ENCODE measurements at places on chromosomes 1 and 21.

GRCh38 chr21:46100020-46100419 is 2.1 kb downstream of the COL6A2 start:
- no peak for DNase-seq

DNA sequence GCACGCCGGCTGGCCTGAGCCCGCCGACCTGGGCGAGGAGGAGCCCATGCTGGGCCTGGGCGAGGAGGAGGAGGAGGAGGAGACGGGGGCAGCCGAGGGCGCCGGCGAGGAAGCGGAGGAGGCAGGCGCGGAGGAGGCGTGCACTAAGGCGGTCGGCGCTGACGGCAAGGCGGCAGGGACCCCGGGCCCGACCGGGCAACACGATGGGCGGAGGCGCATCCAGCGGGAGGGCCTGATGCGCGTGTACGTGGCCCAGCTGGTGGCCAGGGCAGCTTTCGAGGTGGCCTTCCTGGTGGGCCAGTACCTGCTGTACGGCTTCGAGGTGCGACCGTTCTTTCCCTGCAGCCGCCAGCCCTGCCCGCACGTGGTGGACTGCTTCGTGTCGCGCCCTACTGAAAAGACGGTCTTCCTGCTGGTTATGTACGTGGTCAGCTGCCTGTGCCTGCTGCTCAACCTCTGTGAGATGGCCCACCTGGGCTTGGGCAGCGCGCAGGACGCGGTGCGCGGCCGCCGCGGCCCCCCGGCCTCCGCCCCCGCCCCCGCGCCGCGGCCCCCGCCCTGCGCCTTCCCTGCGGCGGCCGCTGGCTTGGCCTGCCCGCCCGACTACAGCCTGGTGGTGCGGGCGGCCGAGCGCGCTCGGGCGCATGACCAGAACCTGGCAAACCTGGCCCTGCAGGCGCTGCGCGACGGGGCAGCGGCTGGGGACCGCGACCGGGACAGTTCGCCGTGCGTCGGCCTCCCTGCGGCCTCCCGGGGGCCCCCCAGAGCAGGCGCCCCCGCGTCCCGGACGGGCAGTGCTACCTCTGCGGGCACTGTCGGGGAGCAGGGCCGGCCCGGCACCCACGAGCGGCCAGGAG is 7.2 kb upstream of the IBA57 start:
- no peak for DNase-seq

GRCh38 chr1:94094469-94095111 is 26.4 kb downstream of the ABCA4 start:
- no peak for DNase-seq

DNA sequence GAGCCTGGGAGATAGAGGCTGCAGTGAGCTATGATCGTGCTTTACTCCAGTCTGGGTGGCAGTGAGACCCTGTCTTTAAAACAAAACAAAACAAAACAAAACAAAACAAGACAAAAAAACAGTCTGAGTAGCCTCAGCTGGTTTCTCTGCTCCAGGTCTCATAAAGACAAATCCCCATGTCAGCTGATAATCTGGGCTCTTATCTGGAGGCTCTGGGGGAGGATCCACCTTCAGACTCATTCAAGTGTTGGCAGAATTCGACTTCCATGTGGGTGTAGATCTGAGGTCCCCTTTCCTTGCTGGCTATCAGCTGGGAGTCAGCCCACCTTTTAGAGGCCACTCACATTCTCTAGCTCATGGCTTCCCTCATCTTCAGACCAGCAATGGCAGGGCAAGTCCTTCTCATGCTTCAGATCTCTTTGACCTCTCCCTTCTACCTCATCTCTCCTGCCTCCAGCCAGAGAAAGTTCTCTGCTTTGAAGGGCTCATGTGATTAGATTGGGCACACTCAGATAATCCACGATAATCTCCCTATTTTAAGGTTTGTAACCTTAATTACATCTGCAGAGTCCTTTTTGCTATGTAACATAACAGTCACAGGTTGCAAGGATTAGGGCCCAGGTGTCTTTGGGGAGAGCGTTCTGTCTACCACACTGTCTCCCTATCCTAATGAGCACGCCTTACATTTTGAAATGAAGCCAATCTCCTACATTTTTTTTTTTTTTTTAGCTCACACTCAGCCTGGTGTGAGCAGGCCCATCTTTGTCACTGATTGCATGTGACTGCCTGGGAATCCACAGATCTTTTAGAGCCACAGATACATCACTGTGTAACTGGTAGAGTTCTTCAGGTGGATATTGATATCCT is 7.5 kb upstream of the PYCR2 start:
- DNase-seq = no peak

- no peak for DNase-seq
These were observed 11.8 kb downstream of the SEC16B start for GRCh38 chr1:177958092-177958491.

- DNase-seq = no peak
These were observed 6.3 kb downstream of the CELF3 start for GRCh38 chr1:151710187-151710840.

GRCh38 chr1:5373281-5373680 is 618.9 kb downstream of the NPHP4 start:
- DNase-seq = no peak

DNA sequence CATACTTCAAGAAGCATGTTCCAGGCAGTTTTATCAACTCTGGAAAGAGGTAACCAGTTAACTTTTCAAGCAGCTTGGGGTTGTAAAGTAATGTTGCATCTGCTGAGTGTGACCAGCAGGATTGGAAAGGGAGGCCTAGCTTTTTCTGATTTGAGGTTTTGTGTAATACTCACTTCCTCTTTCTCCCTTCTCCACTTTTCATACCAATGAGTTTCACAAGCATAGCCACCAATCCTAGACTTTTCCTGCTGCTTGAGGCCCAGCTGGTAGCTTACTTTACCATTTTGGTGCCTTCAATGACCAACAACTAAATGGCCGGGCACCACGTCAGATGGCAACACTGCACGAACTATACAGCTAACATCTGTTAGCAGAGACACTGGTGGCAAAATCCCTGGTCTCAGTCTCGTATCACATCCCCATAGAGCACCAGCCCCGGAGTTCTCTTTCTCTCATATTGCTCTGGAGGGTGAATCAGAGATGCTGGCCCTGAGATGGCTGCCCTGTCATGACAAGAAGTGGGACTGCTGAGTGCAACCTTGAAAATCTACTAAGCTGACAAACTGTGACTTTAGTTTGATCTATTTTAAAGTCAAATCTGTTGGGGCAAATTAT is 14.8 kb upstream of the GPR88 start:
- DNase-seq = no peak

- no peak for DNase-seq
These were observed 17.9 kb downstream of the SLC9A1 start for GRCh38 chr1:27136998-27137542.

- no peak for DNase-seq
These were observed at the start of gene FHAD1 for GRCh38 chr1:15246960-15247614. TSS of gene FHAD1 (plus strand) at chr1:15247223. CDS start at chr1:15251785, 4,562 bp downstream.

DNA sequence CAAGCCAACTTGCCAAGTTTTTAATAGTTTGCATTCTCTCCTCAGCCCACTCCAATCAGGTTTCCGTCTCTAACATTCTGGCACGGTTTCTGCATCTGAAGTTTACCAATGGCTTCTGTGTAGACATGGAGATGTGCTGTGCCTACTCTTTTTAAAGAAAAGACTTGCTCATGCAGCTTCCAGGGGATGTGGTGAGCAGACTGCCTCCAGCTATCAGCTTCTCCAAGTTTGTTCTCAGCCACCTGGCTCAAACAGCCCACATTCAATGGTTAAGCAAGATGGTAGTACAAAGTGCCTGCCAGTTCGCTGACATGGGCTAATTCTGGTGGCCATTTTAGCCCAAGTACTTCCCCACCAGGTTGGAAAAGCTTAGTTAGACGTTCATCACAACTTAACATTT is 465.3 kb downstream of the NEGR1 start:
- DNase-seq = no peak

- DNase-seq = no peak
These were observed 155.6 kb upstream of the CSF3R start for GRCh38 chr1:36638268-36638667.

GRCh38 chr1:147084273-147085096 is 87.8 kb downstream of the PRKAB2 start:
- no peak for DNase-seq

- DNase-seq = no peak
These were observed 78.1 kb upstream of the DNAH14 start for GRCh38 chr1:224851210-224851847.

GRCh38 chr1:33736496-33736895 is 127.4 kb upstream of the HMGB4 start:
- DNase-seq = no peak

- DNase-seq = no peak
These were observed 2.0 kb downstream of the ADAMTSL4 start for GRCh38 chr1:150551051-150551783.

GRCh38 chr1:243896313-243896712 is 46.3 kb upstream of the AKT3 start:
- DNase-seq = no peak

DNA sequence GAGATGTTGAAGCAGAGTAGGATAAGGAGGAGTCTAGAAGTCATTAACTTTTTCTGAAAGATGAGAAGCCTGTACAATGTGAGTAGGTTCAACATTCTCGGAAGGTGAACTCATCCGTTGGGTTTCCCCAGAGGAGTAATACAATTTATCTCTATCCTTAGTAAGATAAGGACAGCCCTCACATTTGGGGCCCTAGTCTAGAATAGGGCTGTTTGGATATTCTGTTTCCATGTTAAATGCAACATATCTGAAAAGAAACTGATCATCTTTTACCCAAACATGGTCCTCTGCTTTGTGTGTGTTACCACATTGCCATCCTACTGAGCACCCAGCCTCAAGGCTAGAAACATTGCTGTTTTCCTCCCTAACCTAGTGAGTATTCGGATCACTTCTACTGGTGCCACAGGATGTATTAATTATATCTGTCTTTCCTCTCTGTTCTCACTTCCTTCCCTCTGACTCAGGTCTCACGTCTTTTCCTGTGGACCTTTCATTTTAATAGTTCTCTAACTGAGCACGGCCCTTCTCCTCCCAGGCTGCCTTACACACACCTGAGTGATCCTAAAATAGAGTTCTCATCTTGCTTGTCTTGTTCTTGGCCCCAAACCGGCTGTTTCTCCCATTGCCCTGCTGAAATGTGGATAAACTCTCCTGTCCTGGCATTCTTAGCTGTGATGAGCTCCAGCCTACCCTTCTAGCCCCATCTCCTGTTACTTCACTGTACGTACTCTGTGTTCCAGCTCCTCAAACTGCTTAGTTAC is 91.7 kb downstream of the CDC14A start:
- no peak for DNase-seq

GRCh38 chr1:15786581-15786980 is 20.9 kb downstream of the UQCRHL start:
- no peak for DNase-seq

- DNase-seq = no peak
These were observed 52.1 kb downstream of the GPR161 start for GRCh38 chr1:168084396-168085231.

DNA sequence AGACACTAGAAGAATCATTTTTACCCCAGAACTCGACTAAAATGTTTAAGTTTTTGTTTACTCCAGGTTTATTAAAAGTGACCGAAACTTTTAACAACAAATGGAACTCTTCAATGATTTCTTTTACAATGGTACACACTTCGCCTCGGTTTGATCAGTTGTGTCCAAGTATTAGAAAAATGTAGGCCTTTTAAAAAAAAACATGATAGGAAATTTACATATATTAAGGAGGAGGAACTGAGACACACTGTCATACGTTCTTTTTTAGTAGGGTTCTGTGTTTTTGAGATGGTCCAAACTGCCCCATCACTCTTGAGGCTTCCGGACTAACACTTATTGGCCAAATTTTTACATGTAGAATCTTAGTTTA is 1.3 kb downstream of the PRDM2 start:
- DNase-seq = no peak

DNA sequence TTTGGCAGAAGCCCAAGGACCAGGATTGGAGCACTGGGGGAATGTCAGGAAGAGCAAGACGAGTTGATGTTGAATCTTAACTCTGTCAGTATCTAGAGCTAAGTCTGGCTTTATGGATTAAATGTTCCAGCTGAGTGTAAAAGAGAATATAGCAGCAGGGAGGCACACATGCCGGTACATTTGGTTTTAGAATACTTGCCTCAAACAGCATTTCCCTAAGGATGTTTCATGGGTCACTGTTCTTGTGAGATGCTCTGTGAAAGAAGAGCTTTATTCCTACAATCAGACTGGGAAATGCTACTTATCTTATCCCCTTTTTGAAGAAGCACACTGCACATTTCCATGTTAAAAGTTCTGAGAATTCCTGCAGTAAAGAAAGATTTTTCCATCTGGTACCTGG is 440.3 kb upstream of the B3GALT2 start:
- no peak for DNase-seq

GRCh38 chr21:45641480-45642035 is 2.0 kb upstream of the PCBP3 start:
- DNase-seq = no peak

DNA sequence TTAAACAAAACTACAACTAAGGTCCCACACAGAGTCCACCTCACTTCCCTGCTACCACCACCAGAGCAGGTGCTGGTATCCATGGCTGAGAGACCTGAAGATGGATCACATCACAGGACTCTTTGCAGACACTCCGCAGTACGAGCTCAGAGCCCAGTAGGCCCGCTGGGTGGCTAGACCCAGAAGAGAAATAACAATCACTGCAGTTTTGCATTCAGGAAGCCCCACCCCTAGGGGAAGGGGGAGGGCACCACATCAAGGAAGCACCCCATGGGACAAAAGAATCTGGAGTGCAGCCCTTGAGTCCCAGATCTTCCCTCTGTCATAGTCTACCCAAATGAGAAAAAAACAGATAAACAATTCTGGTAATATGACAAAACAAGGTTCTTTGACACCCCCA is 56.9 kb downstream of the ZNF648 start:
- DNase-seq = no peak

- no peak for DNase-seq
These were observed 3.2 kb upstream of the OLFML2B start for GRCh38 chr1:162026881-162027280.

DNA sequence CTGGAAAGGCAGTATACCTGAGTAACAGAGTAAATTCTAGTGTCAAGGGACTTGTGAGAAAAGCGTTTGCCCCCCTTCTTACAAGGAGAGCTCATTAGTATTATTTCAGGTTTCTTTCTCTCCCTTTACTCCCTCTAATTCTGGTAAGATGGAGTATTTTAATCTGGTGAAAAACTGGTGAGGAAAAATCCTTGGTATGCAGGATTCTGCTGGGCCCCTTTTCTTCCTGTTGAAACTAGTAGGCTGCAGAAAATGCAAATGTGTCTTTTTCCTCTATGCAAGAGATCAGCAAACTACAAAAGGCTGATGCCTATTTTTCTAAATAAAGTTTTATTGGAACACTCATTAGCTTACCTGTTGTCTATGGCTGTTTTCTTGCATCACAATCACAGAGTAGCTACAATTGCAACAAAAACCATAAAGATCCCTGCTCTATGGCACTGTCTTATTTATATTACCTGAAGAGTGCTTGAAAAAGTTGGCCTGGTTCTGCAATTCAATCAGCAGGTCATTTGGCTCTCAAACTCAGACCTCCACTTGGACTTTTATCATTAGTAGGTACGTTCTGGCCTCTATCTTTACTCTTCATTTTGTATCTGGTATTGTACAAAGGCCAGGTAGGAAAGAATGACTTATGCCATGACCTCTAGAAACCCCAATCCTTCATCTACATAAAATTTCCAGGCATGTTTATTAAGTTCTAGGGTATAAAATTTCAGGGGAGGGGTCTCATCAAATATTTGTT is 109.6 kb downstream of the AKT3 start:
- no peak for DNase-seq

- no peak for DNase-seq
These were observed 5.3 kb upstream of the RGS7 start for GRCh38 chr1:241362350-241362749.

- no peak for DNase-seq
These were observed 45.8 kb downstream of the SLC25A24 start for GRCh38 chr1:108154314-108154713.

Data from cortex of kidney (tissue), 1 donor.